ENCODE measurements at places on chromosomes 11 and 22. TPM values are rescaled to one million over a fixed set of nuclear protein-coding genes. Genes with fewer than 3 reads are reported as not detected.

The MYRF gene
- 10.2 TPM for total RNA-seq

The MMP11 gene
- 6.3 TPM for total RNA-seq

The TMEM191C gene
- total RNA-seq = 2.9 TPM

The RFPL3 gene
- not detected for total RNA-seq

The OR51B2 gene
- total RNA-seq = not detected

The APOBEC3F gene
- 8.8 TPM for total RNA-seq

The MIOX gene
- not detected for total RNA-seq

The ANGPTL5 gene
- total RNA-seq = 0.16 TPM

The VSIG10L2 gene
- not detected for total RNA-seq

The SART1 gene
- total RNA-seq = 40.1 TPM

The FOLR1 gene
- total RNA-seq = not detected

- no peak for DNase-seq
Measured at GRCh38 chr11:28671274-28671673, 563.1 kb downstream of the METTL15 start.

- no peak for DNase-seq
Measured at GRCh38 chr11:86138958-86139357, 70.1 kb upstream of the PICALM start.

GRCh38 chr22:36144886-36145541 lies 15.5 kb downstream of the APOL3 start:
- DNase-seq = peak; percentile 44

- DNase-seq = no peak
Measured at GRCh38 chr11:8740129-8740528, 57.5 kb downstream of the RPL27A start.

GRCh38 chr11:6315811-6316425 lies 4.4 kb downstream of the CAVIN3 start:
- peak; percentile 63 for DNase-seq

GRCh38 chr11:47354913-47355282 lies 2.4 kb upstream of the MYBPC3 start:
- no peak for DNase-seq

GRCh38 chr11:127118811-127119210 lies 118.2 kb upstream of the KIRREL3 start:
- no peak for DNase-seq

DNA sequence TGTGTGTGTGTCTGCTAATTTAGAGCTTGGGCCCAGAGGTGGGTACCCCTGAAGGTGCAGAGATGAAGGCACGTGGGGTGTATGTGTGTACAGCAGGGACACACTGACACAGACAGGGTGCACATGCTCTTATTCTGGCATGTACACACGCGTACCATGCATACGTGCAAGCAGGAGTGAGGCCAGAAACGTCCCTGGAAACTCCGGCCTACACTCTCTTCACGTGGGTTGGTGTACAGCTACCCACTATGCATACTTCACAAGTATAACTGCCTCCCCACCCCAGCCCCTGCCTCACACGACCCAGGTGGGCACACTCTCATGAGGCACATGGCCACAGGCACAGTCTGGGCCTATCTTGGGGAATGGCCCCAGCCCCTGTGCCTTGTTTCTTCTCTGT lies 27.5 kb upstream of the JAM3 start:
- DNase-seq = no peak

GRCh38 chr22:32407936-32408335 lies 4.1 kb downstream of the RTCB start:
- DNase-seq = no peak

DNA sequence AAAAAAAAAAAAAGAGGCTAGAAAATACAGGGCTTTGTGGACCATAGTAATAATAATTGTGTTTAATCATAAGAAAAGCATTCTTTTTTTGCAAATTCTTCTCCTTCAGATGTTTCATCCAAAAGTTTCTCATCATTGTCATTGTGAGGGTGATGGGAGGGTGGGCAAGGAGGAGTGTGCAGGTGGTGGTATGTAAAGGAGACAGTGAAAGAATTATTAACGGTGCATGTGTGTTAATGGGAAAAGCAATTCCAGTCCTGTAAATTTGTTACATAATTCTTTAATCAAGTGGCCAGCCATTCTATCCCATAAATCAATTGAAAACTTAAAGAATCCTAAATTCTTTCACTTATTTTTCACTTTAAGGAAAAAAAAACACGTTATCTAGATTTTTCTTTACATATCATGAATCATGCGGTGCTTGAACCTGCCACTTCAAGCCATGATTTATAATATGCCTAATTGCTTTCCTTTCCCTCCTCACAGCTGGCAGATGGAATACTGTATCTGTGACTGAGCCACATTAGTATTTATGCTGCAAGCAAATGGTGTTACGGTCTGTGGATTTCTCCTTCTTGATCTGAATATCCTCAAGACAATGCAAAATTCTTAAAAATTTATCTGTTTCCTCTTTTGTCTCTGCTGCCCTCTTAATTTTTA lies 318.5 kb downstream of the JRKL start:
- no peak for DNase-seq

- no peak for DNase-seq
Measured at GRCh38 chr11:128417607-128418324, 169.6 kb downstream of the ETS1 start.

DNA sequence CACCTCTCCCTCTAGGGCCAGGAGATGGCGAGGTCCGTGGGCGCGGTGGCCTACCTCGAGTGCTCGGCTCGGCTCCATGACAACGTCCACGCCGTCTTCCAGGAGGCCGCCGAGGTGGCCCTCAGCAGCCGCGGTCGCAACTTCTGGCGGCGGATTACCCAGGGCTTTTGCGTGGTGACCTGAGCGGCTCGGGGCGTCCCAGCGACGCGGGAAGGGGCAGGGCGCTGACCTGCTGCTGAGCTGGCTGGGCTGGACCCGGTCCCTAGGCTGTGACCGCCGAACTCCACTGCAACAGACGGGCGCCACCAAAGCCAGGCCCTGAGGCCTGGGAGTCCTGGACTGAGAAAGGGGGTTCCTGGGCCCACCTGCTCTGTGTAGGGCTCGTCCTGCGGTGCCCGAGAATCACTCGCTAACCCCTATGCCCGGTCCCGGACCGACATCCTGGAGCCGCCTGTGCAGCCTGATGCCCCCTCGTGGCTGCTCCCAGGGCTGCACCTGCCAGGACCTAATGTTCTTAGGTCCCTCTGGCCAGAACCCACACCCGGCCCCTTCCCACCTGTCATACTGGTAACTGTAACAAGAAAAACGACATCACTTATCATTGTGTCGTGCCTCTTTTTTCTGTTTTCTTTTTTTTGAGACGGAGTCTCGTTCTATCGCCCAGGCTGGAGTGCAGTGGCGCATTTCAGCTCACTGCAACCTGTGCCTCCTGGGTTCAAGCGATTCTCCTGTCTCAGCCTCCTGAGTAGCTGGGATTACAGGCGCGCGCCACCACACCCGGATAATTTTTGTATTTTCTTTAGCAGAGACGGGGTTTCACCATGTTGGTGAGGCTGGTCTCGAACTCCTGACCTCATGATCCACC lies 15.0 kb downstream of the RHOD start:
- peak; percentile 87 for DNase-seq

- DNase-seq = no peak
Measured at GRCh38 chr11:74418509-74418895, 20.3 kb upstream of the PGM2L1 start.

- no peak for DNase-seq
Measured at GRCh38 chr11:79139900-79140299, 300.9 kb downstream of the TENM4 start.

DNA sequence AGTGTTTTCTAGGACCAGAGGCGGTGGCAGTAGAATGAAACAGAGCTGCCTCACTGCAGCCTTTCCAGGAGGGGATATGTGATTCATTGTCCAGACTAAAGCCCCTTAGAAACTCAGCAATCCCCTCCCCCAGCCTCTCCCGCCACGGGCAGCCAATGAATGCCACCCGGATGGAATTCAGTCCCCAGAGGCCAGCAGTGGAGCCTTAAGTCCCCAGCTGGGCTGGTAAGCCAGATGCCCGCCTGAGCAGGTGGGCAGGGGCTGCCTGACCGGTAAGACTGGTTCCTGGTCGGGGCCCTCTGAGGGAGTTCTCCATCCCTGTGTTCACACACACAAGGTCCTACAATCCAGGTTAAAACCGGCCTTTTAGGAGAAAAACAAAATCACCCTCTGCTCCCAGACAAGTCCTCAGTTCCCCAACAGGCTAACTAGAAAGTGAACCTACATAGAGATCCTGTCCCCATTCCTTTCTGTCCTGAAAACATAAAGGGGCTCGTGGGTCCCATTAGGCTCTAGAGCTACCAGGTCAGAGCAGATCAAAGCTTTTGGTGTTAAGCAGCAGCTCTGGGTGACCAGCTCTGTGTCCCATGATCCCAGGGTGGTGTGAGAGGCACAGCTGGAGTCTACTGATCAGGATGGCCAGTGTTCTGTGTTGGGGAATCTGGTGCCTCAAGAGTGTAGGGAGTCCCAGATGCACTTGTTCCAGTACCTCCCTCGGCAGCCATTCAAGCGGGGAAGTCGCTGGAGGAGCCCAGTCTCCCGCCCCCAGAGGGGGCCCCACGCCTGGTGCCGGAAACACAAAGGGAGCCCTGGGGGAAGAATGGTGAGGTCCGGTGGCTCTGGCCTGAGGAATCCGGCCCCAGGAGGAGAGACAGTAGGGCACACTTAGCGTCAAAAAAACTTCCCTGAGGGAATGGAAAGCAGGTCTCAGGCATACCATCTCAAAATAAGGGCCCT lies 2.6 kb downstream of the PATZ1 start:
- peak; percentile 82 for DNase-seq

GRCh38 chr11:64849598-64850356 lies 5.3 kb upstream of the CDC42BPG start:
- no peak for DNase-seq

GRCh38 chr22:41939981-41940831 lies 6.7 kb downstream of the CENPM start:
- peak; percentile 89 for DNase-seq

- DNase-seq = no peak
Measured at GRCh38 chr11:107222431-107222830, 204.2 kb upstream of the GUCY1A2 start.

GRCh38 chr22:31618471-31619176 lies 43.4 kb downstream of the PISD start:
- DNase-seq = no peak

DNA sequence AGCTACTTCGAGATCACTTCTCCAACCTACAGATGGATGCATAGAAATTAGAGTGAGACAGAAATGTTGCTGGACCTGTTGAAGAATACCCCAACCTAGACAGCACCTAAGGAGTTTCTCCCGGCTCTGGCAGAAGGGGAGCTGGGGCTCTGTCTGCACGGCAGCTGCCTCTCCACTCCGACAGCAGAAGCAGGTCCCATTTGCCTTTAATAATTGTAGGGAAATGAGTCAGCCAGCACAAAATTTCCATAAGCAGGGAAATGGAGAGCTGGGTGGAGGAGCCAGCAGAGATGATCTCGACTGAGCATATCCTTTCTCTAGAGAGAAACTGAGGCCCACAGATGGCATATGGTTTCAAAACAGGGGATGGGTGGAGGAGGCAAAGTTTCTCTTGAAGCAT lies 80.1 kb downstream of the EFCAB6 start:
- no peak for DNase-seq

GRCh38 chr11:59208956-59209355 lies 3.8 kb downstream of the MPEG1 start:
- DNase-seq = no peak

DNA sequence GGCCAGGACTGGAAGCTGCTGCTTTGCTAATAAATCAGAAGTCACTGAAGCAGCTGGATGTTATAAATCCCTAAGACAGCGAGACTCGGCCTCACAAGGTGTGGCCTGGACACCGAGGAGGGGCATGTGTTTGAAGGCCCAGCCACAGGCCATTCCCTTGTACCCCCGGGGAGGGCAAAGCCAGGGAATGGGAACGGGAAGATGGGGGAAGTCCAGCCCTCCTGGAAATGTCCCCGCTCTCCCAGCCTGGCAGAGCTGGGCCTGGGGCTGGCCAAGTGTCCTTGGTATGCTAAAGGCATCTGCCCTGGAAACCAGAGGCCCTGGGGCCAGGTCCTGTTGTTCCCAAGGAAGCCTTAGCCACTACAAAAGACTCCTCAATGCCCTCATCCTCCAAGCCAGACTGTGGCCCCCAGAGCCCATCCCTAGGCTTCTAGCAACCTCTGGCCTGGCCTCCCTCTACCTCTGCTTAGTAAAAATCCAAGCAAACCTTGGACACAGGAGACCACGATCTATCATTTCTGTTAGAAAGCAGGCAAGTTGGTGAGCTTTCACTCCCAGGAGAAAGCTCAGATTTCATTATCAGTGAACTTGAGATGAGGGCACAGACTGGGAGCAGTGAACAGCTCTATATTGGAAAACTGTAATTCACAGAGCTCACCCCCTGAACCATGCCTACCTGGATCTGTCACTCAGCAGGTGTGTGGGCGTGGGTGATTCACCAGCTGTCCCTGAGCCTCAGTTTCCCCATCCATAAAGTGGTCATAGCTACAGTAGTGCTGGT lies 11.0 kb downstream of the CHST1 start:
- no peak for DNase-seq

DNA sequence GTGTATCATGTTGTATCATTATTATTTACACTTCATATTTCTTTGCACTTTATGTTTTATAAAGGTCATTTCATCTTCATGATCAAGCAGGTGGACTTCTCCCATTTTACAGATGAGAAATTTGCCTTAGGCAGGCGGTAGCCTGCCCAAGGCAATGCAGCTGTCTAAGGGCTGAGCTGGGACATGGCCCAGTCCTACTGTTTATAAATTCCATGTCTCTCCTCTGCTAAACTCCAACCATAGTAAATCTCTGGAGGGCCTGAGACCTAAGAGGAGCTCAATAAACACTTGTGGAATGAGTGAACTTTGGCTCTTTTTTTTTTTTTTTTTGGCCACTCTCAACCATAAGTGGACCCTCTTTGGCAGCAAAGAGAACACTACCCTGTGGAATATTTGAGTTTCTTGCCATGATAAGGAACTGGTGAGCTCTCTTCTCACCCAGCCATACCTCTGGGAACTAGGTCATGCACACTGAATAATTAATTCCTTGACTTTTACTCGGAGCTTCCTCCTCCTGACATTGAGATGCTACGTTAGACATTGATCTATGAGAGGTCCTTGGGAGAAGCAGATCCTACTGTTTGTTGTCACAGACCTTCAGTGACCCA lies 29.9 kb downstream of the MICAL2 start:
- no peak for DNase-seq
